ENCODE measurements at places on chromosomes 2 and 18.

DNA sequence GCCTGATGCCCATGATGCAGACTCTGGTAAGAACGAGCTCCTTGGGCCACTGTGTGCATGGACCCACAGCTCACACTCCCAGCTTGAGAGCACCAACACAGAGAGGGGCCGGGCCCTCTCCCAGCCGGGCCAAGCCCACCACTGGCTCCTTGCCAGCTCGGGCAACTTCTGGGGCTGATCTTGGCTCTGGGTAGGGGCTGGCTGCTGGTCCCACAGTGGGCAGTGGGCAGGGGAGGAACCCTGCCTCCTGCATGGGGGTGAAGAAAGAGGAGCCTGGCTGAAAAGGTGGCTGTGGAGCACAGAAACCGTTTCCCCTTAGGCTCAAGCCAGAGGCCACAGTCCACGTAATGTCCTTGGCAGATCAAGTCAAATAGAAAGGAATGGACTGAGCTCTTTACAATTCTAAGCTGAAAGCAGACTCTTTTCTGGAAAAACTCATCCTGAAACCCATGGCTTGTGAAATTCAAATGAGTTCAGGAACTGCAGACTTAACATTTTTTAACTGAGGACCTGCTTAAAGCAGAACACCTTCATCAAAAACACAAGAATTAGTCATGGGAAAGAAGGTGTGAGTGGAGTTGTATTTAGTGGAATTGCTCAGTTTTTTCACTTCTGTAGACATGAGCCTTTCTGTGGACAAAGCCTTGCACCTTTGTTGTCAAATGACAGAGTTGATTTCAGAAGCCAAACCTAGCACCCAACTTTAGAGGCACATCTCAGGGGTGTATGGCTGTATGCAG, 104.9 kb downstream of the STPG4 start:
- H3K4me3 ChIP-seq = no peak overlapping the region
- peak overlapping the region; percentile 75 for H3K27ac ChIP-seq
- H3K4me1 ChIP-seq = peaks cover 26% of the 10 kb centered on the region
- DNase-seq = no peak
- no peaks in the 10 kb centered on the region for H3K27me3 ChIP-seq

- 0 out of 2 replicates have a peak, but pooled peaks cover 10% of the 10 kb centered on the region for H3K4me1 ChIP-seq
- no peaks in the 10 kb centered on the region for H3K36me3 ChIP-seq
- DNase-seq = no peak
- H3K27ac ChIP-seq = no peak overlapping the region
Measured at GRCh38 chr2:85963068-85963467, 74.3 kb upstream of the ST3GAL5 start.

- no peaks in the 10 kb centered on the region for H3K36me3 ChIP-seq
- H3K27me3 ChIP-seq = peaks cover under 1% of the 10 kb centered on the region
- no peak for DNase-seq
- no peak overlapping the region for H3K27ac ChIP-seq
- H3K4me1 ChIP-seq = no peaks in the 10 kb centered on the region
Measured at GRCh38 chr2:29689666-29690065, 231.7 kb downstream of the ALK start.

- no peak overlapping the region for H3K27ac ChIP-seq
- no peak for DNase-seq
- no peak overlapping the region for H3K4me3 ChIP-seq
- peaks cover 30% of the 10 kb centered on the region for H3K4me1 ChIP-seq
- no peaks in the 10 kb centered on the region for H3K27me3 ChIP-seq
- H3K36me3 ChIP-seq = peaks cover 7% of the 10 kb centered on the region
Measured at GRCh38 chr2:48339451-48339850, 190.5 kb upstream of the STON1 start.

GRCh38 chr2:73901143-73901542, 8.3 kb downstream of the ACTG2 start:
- no peak for DNase-seq
- no peak overlapping the region for H3K4me3 ChIP-seq
- H3K36me3 ChIP-seq = no peaks in the 10 kb centered on the region

DNA sequence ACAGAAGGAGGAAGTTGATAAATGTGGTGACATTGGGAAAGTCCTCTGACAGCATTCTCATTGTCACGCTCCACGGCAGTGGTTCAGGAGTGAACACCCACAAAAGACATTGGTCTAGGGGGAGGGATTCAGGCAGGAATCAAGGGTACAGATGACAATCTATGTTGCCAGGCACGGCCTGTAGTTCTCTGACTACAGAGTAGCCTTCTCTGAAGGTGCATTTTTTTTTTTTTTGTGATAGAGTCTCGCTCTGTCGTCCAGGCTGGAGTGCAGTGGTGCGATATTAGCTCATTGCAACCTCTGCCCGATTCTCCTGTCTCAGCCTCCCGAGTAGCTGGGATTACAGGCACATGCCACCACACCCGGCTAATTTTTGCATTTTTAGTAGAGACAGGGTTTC, 7.4 kb upstream of the MOB1A start:
- H3K4me1 ChIP-seq = peaks cover 20% of the 10 kb centered on the region
- H3K27me3 ChIP-seq = no peaks in the 10 kb centered on the region
- no peak for DNase-seq
- no peak overlapping the region for H3K27ac ChIP-seq
- no peak overlapping the region for H3K4me3 ChIP-seq

DNA sequence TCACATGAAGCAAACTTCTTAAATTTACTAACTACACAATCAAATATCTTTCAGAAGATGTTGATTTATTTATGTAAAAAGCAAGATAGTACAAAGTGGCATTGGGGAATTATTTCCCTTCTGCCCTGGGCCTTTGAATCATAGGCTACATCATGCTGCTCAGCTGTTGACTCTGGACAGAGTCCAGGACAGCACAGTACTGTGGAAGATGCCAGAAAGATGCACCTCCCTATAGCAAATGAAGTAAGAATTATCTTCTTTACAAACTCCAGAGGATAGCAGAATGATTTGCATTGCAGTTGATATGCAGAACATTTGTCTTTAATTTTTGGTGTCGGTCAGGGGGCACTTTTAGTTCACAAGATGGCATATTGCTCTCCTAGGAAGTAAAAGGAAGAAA, 1354.5 kb upstream of the ZEB2 start:
- H3K36me3 ChIP-seq = no peaks in the 10 kb centered on the region
- no peak overlapping the region for H3K27ac ChIP-seq
- 0 out of 2 replicates have a peak, but pooled peaks cover 6% of the 10 kb centered on the region for H3K4me1 ChIP-seq
- no peaks in the 10 kb centered on the region for H3K27me3 ChIP-seq
- no peak for DNase-seq

- H3K4me3 ChIP-seq = no peak overlapping the region
- no peak overlapping the region for H3K27ac ChIP-seq
- DNase-seq = no peak
- no peaks in the 10 kb centered on the region for H3K27me3 ChIP-seq
Measured at GRCh38 chr2:210035679-210036078, 33.2 kb downstream of the RPE start.

DNA sequence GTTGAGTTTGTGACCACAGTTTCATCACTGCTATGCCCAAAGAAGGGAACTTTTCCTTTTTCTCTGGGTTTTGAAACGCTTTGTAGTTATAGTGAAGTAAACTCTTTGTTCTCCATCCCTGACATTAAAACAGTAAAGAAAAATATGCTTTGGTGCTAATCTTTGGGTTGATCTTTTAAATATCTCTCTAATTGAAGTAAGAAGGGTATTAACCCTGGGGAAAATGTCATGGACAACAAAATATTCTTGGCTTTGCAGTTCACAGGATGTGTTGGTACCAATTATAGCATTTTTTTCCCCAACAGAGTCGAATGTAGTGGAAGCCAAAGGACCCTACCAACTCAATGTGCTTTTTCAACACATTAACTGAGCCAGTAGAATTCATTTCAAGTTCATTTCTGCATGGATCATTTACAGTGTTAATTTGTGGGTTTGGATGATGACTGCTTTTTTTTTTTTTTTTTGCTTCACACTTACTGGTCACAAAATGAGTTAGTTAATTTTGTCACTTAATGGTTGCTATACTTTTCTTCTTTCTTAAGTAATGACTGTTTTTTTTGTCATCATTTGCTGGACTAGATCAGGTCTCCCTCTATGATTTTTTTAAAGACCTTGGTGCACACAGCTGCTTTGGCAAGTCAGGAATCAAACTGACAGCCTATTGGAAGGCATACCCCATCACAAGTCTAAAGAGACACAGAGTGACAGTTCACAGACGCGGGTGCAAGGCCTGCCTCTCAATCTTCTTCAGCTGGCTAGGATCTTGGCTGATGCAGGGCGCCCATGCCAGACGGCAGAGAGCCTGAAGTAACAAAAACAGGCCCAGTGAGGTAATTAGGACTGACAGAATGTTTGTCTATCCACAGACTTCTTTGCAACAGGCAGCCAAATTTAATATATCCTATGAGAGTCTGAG, 98.8 kb upstream of the MMADHC start:
- no peak overlapping the region for H3K27ac ChIP-seq
- H3K4me3 ChIP-seq = no peak overlapping the region
- no peaks in the 10 kb centered on the region for H3K27me3 ChIP-seq
- no peaks in the 10 kb centered on the region for H3K4me1 ChIP-seq
- no peak for DNase-seq

DNA sequence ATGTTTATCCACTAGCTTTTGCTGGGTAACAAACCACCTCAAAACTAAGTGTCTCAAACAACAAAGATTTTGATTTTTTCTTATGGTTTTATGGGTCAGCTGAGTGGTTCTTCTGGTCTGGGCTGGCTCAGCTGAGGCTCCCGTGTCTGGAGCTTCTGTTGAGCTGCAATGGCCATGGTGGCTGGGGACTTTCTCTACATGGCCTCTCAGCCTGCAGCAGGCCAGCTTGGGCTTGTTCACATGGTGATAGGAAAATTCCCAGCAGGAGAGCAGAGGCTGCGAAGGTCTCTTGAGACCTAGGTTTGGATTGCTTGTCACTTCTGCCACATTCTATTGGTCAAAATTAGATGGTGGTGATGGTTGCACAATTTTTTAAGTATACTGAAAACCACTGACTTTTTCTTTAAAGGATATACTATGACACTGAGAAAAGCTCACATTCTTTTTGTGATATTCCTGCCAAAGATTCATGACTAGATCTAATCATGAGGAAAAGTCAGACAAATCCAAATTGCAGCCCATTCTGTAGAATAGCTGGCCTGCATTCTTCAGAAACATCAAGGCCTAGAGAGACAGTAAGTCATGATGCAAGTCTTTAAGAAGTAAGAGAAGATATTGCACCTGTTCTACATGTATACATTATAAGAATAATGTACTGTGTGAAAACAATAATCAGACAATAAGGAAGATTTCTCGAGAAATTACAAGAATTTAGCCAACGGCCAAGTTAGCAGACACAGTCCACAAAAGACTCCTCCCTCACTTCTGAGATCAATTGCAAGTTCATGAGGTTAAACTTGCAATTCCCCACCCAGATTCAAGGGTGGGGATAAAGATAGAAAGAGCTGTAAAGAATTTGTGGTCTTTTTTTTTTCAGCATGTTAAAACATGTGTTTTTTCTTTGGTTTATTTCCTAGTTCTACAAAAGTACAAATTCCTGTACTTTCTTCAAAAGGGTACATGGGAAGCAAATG, 35.0 kb upstream of the IL1R2 start:
- H3K27ac ChIP-seq = no peak overlapping the region
- DNase-seq = no peak
- H3K27me3 ChIP-seq = no peaks in the 10 kb centered on the region
- peaks cover 19% of the 10 kb centered on the region for H3K4me1 ChIP-seq
- H3K4me3 ChIP-seq = no peak overlapping the region
- H3K36me3 ChIP-seq = no peaks in the 10 kb centered on the region

DNA sequence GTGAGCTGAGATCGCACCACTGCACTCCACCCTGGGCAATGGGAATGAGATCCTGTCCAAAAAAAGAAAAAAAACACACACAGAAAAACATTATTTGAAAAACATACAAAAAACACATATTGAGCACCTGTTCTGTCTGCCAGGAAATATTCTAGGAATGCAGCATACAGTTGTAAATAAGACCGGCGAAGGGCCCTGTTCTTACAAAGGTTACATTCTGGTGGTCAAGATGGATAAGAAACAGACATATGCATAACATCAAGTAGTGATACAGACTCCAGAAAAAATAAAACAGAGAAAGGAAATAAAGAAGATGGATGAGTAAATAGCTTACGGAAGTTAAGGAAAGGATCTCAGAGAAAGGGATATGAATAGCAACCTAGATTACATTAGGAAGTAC, 159.8 kb downstream of the GALNT3 start:
- no peak overlapping the region for H3K27ac ChIP-seq
- H3K36me3 ChIP-seq = no peaks in the 10 kb centered on the region
- H3K4me3 ChIP-seq = no peak overlapping the region
- H3K4me1 ChIP-seq = no peaks in the 10 kb centered on the region
- no peak for DNase-seq

- no peak overlapping the region for H3K27ac ChIP-seq
- H3K36me3 ChIP-seq = no peaks in the 10 kb centered on the region
- no peaks in the 10 kb centered on the region for H3K4me1 ChIP-seq
Measured at GRCh38 chr18:44156126-44156525, 524.6 kb upstream of the SETBP1 start.

- H3K27me3 ChIP-seq = no peaks in the 10 kb centered on the region
- H3K4me3 ChIP-seq = no peak overlapping the region
- no peak overlapping the region for H3K27ac ChIP-seq
Measured at GRCh38 chr2:134384131-134384530, 130.3 kb downstream of the MGAT5 start.

DNA sequence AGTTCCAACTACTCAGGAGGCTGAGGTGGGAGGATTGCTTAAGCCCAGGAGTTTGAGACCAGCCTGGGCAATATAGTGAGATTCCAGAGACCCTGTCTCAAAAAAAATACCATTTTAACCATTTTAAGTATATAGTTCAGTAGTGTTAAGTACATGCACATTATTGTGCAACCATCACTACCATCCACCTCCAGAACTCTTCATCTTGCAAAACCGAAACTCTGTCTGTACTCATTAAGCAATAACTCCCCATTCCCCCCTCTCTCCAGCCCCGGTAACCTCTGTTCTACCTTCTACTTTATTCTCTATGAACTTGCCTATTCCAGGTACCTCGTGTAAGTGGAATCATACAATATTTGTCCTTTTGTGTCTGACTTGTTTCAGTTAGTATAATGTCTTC, 86.4 kb downstream of the GFPT1 start:
- no peak overlapping the region for H3K4me3 ChIP-seq
- H3K27ac ChIP-seq = no peak overlapping the region
- no peaks in the 10 kb centered on the region for H3K36me3 ChIP-seq
- H3K4me1 ChIP-seq = peaks cover 50% of the 10 kb centered on the region

DNA sequence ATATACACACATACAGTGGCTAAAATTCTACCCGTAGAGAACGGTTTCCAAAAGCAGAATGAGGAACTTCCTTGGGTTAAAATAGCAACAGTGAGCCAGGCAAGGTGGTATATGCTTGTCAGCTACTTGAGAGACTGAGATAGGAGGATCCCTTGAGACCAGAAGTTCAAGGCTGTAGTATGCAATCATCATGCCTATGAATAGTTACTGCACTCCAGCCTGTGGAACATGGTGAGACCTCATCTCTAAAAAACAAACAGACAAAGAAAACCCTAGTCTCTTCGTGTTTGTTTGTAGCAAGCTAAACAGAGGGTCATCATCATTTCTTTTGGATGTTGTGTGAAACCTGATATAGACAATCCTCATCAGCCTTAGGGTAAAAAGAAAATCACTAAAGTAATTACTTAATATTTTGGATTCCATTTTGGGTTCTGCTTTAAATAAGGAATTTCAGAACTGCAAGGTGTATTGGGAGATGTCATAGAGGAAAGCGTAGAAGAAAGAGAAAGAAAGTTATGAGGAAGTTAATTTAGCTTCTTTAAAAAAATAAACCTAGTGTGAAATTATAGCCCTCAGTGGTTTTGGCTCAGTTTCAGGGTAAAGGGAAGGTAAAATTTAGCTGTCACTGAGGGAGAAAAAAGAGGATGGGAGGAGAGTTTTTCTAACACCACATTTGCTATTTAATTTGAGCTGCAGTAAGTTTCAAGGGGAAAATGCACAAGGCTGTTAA, 46.5 kb downstream of the PLEK start:
- no peak overlapping the region for H3K27ac ChIP-seq
- no peaks in the 10 kb centered on the region for H3K36me3 ChIP-seq
- no peak overlapping the region for H3K4me3 ChIP-seq
- DNase-seq = no peak
- H3K4me1 ChIP-seq = no peaks in the 10 kb centered on the region
- H3K27me3 ChIP-seq = peaks cover 7% of the 10 kb centered on the region

Data from HepG2 (cell line).